NCI-H2029 treated with DMSO at 0.1 percent for 48 hours (cell line): ENCODE measurements at places on chromosomes 2 and 18.

GRCh38 chr18:72360634-72361033, 183.5 kb downstream of the CBLN2 start:
- no peak for DNase-seq

- DNase-seq = no peak
These were observed 35.2 kb upstream of the EFEMP1 start for GRCh38 chr2:55958756-55959155.

DNA sequence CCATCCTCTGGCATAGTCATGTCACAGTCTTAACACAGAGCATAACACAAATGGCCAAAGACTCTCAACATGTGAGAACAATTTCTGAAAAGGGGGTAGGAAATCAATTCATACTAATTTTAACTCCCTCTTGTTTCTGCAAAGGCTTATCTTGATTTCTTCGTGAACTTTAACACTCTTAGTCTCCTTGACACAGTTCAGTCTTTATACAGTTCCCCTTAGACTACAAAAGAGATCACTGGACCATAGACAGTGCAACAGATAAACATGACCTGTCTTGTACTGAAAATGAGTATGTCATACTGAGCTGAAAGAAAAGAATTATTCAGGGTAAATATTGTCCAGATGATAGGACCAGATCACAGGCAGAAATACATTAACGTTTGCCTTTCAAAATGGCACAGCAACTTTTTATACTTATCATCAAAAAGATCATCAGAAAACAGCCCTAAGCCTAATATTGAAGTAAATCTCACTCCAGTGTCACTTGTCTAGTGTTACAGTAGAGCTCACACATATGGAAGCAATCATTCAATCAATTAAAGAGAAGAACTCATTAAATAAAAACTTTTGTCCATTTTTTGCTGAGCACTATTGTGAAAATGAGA, 56.4 kb upstream of the VRK2 start:
- no peak for DNase-seq

DNA sequence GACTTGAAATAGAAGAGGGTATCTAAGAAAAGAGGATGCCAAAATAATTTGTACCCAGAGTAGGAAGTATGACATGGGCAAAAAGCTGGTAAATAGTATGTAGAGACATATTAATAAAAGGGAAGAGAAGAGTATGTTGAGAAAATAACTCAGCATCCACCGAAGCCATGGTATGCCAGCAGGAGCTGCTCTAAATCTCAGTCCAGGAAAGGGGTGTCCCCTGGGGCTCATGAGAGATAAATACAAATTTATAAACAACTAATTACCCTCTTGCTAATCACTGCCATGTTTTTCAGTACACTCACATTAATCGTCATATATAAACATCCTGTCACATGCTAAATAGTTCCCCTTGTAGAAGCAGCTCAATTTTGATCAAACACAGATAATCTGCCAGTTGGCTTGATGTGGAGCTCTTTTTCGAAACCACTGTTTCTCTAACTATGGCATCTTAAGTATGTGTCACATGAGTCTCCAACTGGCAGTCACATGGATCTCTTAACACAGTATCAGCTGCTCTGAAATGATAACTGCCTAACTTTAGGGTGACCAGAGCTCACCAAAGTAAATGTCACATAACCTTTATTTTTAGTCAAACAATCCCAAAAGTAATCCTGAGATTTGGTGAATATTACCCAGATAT, 31.9 kb downstream of the EXOC6B start:
- DNase-seq = no peak

GRCh38 chr2:242011516-242011915, 142.0 kb downstream of the RTP5 start:
- DNase-seq = no peak

- DNase-seq = no peak
These were observed 18.0 kb downstream of the MALL start for GRCh38 chr2:110097506-110098220.

DNA sequence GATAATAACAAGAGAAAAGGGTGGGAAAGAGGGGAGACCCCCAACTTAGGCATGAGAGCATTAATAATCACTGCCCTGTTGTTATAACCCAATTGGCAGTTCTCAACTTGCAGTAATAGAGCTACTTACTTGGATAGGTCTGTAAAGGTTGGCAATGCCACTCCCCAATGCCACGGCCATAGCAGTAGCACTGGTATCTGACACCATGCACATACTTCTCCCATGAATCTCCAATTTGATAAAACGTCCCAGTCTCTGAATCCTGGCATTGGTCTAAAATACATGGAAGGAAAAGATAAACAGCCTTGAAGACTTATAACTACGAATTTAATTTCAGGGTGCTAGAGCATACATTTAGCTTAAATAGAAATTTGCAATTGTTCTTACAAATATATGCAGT, 16.8 kb downstream of the FN1 start:
- no peak for DNase-seq

GRCh38 chr18:78978349-78979055, 1.1 kb upstream of the SALL3 start:
- no peak for DNase-seq

- DNase-seq = no peak
These were observed 60.8 kb downstream of the KIF5C start for GRCh38 chr2:148935791-148936190.

DNA sequence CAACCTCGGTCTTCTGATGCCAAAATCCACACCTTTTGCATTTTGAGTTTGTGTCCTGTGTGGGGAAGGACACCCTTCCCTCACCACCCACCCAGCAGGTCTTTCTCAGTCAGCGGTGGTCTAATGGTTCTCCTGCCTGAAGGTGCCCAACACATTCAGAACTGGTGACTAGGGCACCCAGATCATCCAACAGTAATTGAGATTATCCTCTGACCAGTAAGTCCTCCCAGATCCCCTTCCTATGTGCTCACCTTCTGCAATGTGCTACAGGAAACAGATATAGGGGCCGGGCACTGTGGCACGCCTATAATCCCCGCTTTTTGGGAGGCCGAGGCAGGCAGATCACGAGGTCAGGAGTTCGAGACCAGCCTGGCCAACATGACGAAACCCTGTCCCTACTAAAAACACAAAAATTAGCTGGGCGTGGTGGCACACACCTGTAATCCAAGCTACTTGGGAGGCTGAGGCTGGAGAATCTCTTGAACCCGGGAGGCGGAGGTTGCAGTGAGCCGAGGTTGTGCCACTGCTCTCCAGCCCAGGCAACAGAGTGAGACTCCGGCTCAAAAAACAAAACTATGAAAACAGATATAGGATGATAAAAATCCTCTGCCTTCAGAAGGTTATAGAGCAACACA, 56.2 kb downstream of the REEP1 start:
- no peak for DNase-seq

GRCh38 chr2:43127941-43128558, 98.4 kb downstream of the ZFP36L2 start:
- no peak for DNase-seq

- DNase-seq = no peak
These were observed 66.6 kb upstream of the LAPTM4A start for GRCh38 chr2:20118051-20118450.

DNA sequence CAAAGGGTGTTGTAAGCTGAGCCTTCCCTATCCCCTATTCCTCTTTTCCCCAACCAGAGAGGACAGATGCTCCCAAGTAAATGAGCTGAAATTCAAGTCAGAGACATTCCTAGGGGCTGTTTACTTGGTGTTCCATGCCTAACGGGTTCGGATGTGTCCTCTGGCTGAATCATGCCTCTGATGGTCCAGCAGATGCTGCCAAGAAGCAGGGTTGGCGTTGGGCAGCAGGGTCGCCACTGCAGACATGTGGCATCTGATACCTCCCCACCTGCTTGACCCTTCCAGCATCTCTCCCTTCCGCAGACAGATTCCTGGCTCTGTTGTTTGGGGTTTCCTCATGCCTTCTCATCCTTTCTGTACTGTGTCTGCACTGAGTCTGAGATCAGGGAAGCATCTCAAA, 108.3 kb downstream of the HNRNPLL start:
- DNase-seq = no peak

DNA sequence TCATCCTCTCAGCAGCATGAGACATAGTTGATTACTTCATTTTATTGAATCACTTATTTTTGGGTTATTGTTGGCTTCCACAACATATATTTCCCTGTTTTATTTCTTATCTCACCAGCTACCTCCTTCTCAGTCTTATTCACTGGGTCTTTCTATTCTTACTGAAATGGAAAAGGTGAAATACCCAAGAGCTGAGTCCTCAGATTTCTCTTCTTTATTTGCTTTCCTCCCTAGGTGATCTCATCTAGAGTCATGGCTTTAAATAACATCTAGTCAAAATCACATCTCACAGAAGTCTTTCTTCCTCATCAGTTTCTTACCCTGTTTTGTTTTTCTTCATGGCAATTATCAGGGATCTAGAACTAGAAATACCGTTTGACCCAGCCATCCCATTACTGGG, 105.0 kb upstream of the RBBP8 start:
- DNase-seq = no peak

- no peak for DNase-seq
These were observed 70.5 kb upstream of the LMAN1 start for GRCh38 chr18:59429608-59430007.
